EH (cell line): ENCODE measurements at places on chromosomes 3 and 15.

- no peak for DNase-seq
These were observed 22.4 kb downstream of the CD86 start for GRCh38 chr3:122077293-122078234.

GRCh38 chr3:190772831-190773230 is 89.7 kb downstream of the GMNC start:
- no peak for DNase-seq

GRCh38 chr15:66778716-66779115 is 76.7 kb downstream of the SMAD6 start:
- no peak for DNase-seq

GRCh38 chr3:126439346-126439967 is 36.2 kb downstream of the ZXDC start:
- DNase-seq: no peak

GRCh38 chr15:93324186-93324975 is 235.4 kb upstream of the RGMA start:
- DNase-seq: no peak

DNA sequence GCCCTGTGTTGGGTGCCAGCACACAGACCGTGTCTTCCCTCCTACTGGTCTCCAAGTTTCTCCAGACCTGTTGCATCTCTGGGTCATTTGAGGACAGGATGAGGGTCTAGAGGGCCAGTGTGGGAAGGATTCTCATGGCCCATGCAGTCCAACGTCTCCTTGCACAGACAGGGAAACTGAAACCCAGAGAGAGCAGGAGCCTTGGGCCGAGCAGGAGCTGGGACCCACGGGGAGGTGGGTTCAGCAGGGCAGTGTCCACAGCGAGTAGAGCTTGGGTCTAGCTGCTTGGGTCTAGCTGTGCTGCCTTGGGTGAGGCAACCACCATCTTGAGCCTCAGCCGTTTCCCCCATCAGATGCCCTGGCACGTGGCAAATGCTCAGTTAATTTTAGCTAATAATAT is 32.3 kb downstream of the HDAC11 start:
- DNase-seq: no peak

- DNase-seq: no peak
These were observed 37.8 kb downstream of the DPPA2 start for GRCh38 chr3:109278546-109278945.

DNA sequence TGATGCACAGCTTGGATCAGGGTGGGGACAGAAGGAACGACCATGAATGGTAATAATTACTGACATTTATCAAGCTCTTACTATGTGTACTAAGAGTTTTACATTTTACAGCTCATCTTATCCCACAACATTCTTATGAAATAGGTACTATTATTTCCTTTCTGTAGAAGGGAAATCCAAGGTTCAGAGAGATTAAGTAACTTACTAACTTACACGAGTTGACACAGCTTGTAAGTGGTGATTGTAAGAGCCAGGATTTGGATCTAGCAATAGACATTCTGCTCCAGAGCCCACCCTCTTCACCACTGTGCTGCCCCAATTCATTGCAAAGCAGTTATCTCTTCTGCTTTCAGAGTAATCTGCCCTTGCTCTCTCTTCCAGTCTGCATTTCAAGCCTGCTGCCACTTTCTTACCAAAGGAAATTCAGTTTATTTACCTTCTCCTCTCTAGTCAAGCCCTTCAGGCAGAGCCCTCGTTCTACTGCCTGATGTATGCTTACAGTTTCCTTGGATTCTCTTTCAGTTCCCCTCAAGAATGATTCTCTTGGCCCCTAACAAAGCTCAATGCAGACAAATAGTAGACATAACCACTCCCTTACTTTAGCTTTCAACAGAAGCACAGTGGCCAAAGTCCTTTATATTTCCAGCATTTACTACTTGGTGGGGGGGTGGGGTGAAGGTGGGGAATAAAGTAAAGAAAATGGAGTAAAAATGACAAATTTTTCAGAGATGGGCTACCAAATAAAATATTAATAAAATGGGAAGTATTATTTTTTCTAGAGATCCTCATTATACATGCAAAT is 65.8 kb downstream of the ATP8B4 start:
- no peak for DNase-seq

- DNase-seq: peak; percentile 77
These were observed 28.2 kb downstream of the MYEF2 start for GRCh38 chr15:48149858-48150257.

DNA sequence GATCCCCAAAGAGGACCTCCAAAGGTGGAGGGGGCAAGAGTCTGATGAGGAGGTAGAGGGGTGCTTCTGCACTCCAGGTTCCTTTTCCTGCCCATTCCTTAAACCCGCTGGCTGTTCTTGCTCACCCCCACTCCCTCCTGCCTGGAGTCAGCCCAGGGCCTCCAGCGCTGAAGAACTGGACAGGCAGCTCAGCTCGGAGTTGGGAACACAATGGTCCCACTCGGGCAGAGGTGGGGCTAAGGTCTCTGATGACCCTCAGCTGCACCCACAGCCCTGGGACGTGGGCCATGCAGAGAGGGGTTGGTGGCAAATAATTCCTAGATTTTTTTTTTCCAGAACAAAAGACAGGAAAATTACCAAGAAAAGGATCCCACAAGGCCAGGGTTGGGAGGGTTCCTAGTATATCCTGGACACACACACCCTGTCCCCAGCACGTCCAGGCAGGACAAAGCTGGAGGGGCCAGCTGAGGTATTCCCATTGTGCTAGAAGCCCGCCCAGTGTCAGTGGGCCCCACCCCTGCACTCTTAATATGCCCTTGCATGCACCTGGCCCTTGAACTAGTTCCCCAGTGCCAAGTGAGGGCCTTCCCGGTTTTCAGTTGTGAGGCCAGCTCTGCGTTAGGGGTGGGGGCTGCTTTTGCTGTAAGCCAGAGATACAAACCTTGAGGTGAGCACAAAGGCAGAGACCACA is 22.1 kb upstream of the IP6K2 start:
- no peak for DNase-seq

GRCh38 chr3:77563012-77563411 is 523.1 kb downstream of the ROBO2 start:
- no peak for DNase-seq

DNA sequence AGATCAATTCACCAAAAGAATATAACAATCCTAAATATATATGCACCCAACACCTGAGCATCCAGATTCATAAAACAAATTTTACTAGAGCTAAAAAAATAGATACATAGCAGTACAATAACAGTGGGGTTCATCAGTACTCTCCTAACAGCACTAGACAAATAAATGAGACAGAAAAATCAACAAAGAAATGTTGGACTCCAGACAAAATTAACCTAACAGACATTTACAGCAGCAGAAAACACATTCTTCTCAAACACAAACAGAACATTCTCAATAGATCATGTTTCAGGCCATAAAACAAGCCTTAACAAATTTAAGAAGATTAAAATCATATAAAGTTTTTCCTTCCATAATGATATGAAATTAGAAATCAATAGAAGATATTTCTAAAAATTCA is 124.8 kb upstream of the NECTIN3 start:
- DNase-seq: peak; percentile 55

DNA sequence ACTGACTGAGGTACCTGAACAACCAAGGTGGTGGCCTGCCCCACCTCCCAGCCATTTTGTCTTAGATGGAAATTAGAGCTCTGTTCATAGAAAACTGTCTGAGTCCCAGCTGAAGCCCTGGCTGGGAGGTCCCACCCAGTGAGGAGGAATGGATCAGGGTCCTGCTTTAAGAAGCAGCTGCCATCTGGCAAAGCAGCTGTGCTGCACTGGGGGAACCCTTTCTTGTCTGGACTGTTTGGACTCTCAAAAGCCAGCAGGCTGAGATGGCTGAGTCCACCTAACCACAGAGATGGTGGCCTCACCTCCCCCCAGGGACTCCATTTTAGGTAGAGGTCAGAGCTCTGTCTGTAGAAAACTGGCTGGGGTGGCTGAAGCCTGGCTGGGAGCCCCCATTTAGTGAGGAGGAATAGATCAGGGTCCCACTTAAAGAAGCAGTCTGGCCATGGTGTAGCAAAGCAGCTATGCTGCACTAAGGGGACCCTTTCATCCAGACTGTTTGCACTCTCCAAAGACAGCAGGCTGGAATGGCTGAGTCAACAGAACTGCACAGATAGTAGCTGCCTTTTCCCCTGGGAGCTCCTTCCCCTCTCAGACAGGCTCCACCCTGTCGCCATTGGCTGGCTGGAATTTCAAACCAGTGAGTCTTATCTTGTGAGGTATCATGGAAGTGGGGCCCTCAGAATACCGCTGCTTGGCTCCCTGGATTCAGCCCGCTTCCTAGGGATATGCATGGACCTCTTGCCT is 116.9 kb downstream of the EPHA6 start:
- DNase-seq: no peak

GRCh38 chr3:142211034-142211433 is 14.4 kb downstream of the GK5 start:
- peak; percentile 8 for DNase-seq

- DNase-seq: no peak
These were observed 61.8 kb upstream of the UTS2B start for GRCh38 chr3:191391861-191392808.

DNA sequence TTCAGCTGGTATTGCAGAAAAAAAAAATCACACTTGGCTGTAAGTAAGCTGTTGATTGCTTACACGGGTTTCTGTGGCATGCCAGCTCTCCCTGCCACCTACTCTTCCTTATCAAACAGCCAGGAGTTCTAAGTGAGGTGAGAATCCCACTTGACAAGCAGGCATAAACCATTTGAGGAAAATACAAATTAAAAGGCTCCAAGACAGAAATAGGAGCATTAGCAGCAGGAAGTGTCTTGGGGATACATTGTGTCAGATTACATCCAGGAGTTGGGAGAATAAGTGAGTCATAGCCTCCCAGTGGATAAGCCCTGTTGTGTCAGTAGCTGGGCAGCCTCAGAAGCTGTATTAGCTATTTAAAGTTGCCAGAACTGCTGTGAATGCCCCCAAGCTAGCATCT is 256.0 kb downstream of the CNTN4 start:
- no peak for DNase-seq

DNA sequence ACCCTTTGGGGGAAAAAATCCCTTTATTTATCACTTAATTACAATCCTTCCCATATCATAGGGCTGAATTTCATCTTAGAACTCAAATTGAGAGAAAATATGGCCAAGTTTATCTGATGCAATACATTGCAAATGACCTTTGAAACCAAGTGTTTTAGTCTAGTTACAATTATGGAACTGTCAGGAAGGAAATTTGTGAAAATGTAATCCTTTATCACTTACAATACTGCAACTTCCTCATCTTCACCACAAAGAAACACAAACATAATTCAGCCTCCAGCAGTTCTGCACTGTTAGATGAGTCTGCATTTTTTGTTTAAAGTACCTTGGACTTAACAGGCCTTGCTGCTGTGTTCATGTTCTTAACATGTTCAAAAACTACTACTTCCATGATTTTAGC is 4.6 kb downstream of the CCPG1 start:
- peak; percentile 46 for DNase-seq

DNA sequence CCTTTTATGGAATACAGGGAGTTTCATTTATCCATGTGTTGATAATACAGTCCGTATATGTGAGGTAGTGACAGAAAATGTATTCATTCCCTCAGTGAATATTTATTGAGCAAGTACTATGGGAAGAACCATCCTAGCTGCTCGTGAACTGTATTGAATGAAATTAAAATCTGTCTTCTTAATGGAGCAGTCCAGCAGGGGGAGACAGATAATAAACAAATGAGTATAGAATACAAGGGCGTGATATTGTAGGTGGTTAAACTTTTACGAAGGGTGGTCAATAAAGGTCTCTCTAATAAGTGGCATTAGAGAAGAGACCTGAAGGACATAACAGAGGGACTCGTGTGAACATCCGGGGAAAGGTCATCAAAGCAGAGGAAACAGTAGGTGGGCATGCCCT is 62.7 kb upstream of the OSTN start:
- peak; percentile 46 for DNase-seq

GRCh38 chr15:69895202-69895601 is 202.5 kb downstream of the TLE3 start:
- no peak for DNase-seq

GRCh38 chr3:115715241-115715745 is 92.0 kb downstream of the GAP43 start:
- DNase-seq: no peak

DNA sequence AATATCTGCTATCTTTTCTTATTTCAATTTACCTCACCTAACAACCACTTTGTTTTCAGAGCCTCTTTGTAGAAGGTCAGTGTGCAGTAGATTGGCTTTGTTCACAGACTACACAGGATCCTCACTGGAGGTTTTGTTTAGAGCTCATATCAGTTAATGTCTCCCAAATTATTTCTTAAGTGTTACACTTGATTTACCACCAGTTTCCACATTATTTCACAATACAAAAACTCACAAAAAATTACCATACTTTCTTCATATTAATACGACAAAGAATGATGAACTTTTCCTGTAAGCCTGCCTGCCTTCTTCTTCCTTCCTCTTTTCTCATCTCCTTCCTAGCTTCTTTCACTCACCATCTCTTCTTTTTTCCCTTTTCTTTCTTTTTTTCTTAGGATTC is 133.3 kb downstream of the ALCAM start:
- no peak for DNase-seq

- no peak for DNase-seq
These were observed 324.8 kb upstream of the TBL1XR1 start for GRCh38 chr3:177522051-177522450.

GRCh38 chr3:152349392-152349791 is 80.7 kb downstream of the MBNL1 start:
- DNase-seq: peak; percentile 48
